ENCODE measurements at places on chromosomes 11 and 22.

DNA sequence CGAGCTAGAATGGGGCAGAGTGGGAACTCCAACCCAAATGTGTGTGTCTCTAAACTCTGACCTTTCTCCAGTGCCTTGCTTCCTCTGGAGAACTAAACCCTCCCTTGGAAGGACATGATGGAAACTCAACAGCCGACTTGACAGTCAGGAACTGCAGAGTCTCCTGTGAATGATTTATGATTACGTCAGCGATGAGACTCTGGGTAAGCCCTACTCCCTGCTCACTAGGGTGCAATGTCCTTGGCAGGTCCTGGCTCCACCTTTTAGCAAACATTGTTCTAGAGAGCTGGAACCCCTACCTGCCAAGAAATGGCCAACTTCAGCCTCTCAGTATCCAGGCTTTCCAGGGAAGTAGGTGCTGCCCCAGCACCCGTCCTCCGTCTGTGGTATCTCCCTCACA, 96.1 kb upstream of the CD82 start:
- no peak for DNase-seq

GRCh38 chr11:92941676-92942571, 27.5 kb upstream of the MTNR1B start:
- no peak for DNase-seq

- DNase-seq: no peak
These were observed 4.8 kb upstream of the ELFN2 start for GRCh38 chr22:37431801-37432707.

DNA sequence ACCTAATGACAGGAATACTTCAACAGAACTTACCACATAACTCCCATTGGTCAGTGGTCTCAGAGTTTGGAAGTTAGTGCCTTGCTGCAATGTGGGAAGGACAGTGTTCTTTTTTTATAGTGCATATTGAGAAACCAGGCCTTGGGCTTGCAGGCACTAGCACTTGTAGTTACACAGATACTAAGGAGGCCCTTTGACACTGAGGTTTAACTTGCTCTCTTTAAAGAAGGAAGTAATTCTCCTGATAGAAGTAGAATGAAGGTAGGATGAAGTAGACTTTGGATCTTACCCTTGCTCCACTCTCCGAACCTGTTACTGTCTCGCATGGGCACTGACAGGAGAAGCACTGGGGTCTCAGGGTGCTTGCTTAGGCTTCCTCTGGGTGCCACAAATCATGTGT, 31.0 kb upstream of the ST14 start:
- DNase-seq: no peak

GRCh38 chr22:26890870-26891269, 233.5 kb downstream of the MIAT start:
- no peak for DNase-seq

DNA sequence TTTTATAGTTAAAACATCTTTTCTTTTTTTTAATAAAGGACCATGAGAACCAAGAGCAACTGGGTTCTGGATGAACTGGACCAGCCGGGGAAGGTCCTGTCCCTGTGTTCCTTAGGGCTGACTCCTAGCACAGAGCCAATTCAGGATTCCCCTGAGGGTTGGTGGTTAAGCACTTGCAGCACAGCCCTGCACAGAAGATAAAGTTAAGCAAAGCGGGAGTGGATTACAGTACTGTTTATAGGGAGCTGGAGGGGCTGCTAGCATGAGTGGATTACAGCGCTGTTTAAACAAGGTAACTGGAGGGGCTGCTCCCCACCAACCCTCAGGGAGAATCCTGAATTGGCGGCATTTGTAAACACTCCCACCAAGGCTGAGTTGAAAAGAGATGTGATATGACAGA, 90.6 kb downstream of the CELSR1 start:
- no peak for DNase-seq

DNA sequence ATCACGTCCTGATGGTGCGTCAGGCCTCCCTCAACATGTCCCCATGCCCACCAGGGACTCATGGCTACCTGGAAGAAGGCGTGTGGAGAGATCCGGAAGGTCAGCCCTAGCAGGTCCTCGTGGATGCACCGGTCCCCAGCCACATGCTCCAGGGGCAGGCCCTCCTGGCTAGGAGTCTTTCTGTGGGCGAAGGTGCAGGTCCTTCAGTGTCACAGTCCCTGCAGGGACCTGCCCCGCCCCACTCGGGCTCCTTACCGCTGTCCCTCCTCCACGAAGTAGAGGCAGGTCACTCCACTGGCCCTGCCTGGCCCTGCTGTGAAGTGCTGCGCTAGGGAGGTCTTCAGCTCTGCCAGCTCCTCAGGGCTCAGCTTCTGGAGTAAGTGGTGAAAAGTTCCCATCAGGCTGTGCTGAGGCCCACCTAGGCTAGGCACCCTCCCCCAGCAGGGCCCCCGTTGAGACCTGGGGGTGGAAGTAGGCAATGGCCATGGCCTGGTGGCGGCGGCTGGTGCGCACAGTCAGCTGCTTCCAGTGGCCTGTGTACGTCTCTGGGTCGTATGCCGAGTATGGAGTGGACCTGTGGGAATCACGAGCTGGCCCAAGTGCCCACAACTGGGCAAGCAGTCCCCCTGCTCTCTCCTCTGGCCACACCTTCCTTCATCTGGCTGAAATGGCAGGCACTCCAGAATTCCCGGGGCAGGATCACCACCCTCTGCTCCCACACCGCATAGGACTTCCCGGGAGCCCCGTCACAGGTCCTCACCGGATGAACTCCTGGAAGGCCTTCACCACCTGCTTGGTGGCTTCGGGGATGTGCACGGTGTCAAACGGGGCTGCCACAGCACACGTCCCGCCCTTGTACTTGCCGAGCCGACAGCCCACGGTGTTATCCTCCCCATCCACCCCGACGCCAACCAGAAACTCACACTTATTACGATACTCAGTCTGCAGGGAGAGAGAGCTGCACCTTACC, 1.1 kb upstream of the RANBP1 start:
- DNase-seq: no peak

DNA sequence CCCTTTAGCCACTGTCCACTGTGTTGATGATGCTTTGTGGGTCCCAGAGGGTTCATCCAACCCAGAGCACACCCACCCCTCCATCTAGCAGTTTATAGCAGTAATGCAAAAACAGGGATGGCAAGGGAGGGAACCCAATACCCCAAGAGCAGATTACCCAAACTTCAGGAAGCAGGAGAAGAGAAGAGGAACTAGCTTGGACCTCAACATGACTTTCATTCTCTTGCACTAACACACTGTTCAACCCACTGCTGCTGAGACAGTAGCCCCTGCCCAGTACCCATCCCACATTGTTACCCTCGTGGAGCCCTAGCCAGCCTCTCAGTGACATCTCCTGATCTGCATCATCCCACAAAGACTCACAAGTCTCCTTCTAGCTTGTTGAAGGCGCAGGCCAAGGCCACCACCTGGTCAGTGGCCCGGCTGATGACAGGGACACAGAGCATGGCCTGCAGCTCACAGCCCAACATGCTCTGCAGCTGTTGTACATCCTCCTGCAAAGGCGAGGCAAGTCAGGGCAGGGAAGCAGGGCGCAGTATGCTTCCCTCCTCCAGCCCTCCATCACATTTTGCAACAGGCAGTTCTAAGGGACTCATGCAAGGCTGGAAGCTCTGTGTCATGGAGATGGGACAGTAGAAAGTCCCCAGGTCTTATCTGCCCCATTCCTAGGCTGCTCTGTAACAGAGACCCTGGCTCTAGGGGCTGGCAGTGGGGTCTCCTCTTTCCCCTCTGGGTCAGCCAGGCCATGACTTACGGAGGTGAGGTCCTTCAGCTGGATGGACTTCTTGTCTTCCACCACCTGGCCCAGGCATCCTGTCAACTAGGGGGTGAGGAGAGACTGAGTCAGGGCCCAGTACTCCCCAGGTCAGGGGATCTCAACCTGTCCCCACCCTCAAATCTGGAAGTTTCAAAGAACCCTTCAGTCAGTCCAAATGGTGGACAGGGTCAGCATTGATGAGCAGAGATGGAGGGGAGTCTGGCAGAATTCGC, 85.5 kb downstream of the PDE2A start:
- no peak for DNase-seq

- DNase-seq: no peak
These were observed 51.4 kb upstream of the CEP126 start for GRCh38 chr11:101863361-101863760.

GRCh38 chr11:46712874-46713576, 6.0 kb upstream of the F2 start:
- no peak for DNase-seq

GRCh38 chr11:18063862-18064434, 17.9 kb upstream of the TPH1 start:
- DNase-seq: no peak

Measured in islet precursor cell (in vitro differentiated cells).